Pulmonary artery endothelial cell (primary cell): ENCODE measurements at places on chromosomes 16 and 17. TPM values are rescaled to one million over a fixed set of nuclear protein-coding genes. Genes with fewer than 3 reads are reported as not detected.

The C1QTNF8 gene
- total RNA-seq: not detected in 2 replicates

The SLC5A10 gene
- total RNA-seq: not detected in 2 replicates

The NFATC2IP gene
- total RNA-seq: 20.5 and 27.5 TPM in 2 replicates

The NACA2 gene
- total RNA-seq: 0.18 TPM in 1 of 2 replicates, not detected in the other

The UMOD gene
- not detected in 2 replicates for total RNA-seq

The SMPD3 gene
- 0.07 TPM in 1 of 2 replicates, not detected in the other for total RNA-seq

The ANKFN1 gene
- total RNA-seq: 0.42 and 1.5 TPM in 2 replicates

- DNase-seq: no peak
These were observed 150.1 kb downstream of the ITFG1 start for GRCh38 chr16:47310792-47311211.

DNA sequence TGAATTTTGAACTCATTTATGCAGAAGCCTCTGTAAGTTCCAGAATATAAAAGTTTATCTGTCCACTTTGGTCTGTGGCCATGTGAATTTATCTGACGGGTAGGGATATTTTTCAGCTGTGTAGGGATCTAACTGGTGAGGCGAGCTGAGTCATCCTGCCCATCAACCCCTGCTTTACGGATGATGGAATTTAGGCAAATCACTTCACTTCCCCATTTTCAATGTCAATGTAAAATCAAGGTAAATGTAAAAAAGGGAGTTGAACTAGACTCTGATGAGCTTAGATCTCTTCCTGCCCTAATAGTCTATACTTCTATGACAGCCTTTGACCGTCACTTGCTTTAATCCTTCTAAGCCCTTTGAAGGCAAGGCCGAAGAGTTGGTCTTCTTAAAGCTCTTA, 2.6 kb downstream of the SLC16A6 start:
- no peak for DNase-seq

GRCh38 chr17:28554565-28554964, 2.1 kb upstream of the UNC119 start:
- no peak for DNase-seq

- DNase-seq: no peak
These were observed 78.0 kb downstream of the YPEL2 start for GRCh38 chr17:59409336-59410048.

- DNase-seq: peak; percentile 27
These were observed 18.6 kb upstream of the PITPNM3 start for GRCh38 chr17:6574687-6575595.

- no peak for DNase-seq
These were observed 52.6 kb downstream of the PLCG2 start for GRCh38 chr16:81831722-81832126.

DNA sequence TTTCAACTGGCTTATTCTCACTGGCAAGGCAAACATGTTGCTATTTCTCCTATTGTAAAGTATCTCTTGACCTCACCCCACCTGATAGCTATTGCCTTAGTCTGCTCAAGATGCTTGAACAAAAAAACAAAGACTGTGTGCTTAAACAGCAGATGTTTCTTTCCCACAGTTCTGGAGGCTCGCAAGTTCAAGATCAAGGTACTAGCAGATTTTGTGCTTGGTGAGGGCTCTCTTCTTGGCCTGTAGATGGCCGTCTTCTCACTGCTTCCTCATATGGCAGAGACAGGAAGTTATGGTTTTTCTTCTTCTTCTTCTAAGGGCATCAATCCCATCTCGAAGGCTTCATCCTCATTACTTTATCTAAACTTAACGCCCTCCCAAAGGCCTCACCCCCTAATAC, 109.7 kb upstream of the CLEC3A start:
- no peak for DNase-seq

GRCh38 chr16:89717688-89718505, 2.8 kb downstream of the VPS9D1 start:
- DNase-seq: no peak

- DNase-seq: no peak
These were observed 463.1 kb upstream of the DYNLRB2 start for GRCh38 chr16:80077696-80078095.

GRCh38 chr17:60137731-60138130, 12.0 kb upstream of the CA4 start:
- no peak for DNase-seq

DNA sequence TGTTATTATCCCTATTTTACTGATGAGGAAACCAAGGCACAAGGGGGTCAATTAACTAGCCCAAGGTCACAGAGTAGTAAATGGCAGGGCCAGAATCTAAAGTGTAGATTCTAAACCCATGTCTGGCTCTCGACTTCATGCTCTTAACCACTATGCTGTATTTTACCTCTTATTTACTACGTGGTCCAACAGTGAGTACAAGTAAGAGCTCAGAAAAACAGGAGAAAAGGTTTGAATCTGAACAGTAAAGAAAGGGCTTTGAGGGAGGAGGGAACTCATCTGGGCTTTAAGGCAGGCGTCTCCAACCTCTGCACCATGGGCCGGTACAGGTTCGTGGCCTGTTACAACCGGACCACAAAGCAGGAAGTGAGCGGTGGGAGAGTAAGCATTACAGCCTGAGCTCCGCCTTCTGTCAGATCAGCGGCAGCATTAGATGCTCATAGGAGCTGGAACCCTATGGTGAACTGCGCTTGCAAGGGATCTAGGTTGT, 62.9 kb downstream of the SMURF2 start:
- DNase-seq: no peak

DNA sequence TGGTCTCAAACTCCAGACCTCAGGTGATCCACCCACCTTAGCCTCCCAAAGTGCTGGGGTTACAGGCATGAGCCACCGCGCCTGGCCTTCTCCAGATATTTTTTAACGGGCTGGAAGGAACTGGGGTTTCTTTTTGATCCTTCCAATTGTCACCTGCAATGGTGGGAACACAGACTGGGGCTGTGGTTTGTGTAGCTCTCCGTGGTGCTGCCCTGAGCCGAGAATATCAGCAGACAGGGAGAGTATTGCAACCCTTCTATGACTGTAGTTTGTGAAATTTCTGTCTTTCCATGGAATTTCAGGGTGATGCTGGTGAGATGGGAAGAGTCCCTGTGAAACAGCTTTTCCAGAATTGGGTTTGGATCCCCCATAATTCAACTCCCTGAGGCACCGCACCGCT, 263.5 kb downstream of the ENGASE start:
- DNase-seq: no peak
